ENCODE measurements at places on chromosomes 2 and 18. TPM values are rescaled to one million over a fixed set of nuclear protein-coding genes. Genes with fewer than 3 reads are reported as not detected.

Gene WDR35
- 16.7 TPM for total RNA-seq

Gene SH2D6
- 0.77 TPM for total RNA-seq

Gene DTNA
- 12.4 TPM for total RNA-seq

Gene SERPINB2
- not detected for total RNA-seq

Gene HSPD1
- total RNA-seq: 749 TPM

Gene RAB6C
- total RNA-seq: not detected

Gene PARD3B
- total RNA-seq: 5.1 TPM

Gene FBXO48
- total RNA-seq: 1.8 TPM

Gene FEV
- total RNA-seq: not detected

Gene LHCGR
- total RNA-seq: not detected

Gene PMS1
- 83.0 TPM for total RNA-seq

Gene RUFY4
- not detected for total RNA-seq

Gene RAB6D
- not detected for total RNA-seq

DNA sequence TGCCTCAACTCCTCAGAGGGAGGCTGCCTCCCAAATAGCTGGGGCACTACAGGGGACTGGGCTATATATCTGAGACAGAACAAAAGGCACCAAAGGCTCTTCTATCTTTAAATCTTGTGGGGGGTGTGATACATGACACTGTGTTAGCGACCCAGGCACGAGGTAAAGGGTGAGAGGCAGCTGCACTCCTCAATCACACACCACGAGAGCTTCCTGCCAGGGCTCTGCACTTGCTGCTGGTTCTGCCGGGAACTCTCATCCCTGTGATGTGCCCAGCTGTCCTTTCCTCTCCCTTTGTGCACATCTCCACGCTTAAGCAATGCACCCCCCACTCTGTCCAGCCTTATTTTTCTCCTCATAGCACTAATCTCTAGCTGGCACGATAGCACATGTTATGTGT lies 32.4 kb downstream of the NPC1 start:
- DNase-seq: peak; percentile 83

DNA sequence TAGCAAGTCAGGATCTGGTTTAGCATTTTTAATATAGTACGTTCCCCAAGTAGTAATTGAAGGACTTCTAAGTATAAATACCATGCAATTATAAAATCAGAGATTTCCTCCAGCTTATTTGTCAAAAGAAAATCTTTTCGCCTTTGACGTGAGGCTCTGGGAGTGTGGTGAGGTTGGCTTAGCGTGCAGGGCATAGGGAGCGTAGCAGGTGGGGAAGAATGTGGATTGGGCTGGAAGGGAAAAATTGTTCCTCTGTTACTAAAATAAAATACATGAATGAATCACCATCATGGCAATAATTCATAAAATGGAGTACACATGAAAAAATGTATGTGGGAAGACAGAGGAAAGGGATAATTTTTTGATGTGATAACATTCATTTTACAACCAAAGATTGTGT lies 5.4 kb upstream of the IL1RL2 start:
- DNase-seq: no peak

DNA sequence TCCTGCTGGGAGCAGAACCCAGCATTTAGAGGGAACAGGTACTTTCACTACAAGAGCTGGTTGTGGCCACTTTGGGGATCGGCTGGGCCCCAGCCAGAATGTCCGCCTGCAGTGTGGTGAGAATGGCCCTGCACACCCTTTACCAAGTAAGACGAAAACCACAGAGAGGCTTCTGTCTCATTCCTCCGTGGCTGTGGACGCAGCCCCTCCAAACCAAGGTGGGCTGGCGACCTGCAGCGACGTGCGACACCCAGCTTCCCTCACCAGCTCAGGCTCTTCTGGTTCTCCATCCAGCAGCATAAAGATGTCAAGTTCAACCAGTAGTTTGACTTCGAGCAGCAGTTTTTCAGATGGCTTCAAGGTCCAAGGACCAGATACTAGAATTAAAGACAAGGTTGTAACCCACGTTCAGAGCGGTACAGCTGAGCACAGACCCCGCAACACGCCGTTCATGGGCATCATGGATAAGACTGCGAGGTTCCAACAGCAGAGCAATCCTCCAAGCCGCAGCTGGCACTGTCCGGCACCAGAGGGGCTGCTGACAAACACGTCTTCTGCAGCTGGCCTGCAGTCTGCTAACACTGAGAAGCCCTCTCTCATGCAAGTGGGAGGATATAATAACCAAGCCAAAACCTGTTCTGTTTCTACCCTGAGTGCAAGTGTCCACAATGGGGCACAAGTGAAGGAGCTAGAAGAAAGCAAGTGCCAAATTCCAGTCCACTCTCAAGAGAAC lies 56.2 kb downstream of the WDSUB1 start:
- DNase-seq: no peak

GRCh38 chr2:224417361-224417729 lies 15.4 kb upstream of the FAM124B start:
- DNase-seq: no peak

- no peak for DNase-seq
Observed at GRCh38 chr18:23626451-23627279, 36.0 kb downstream of the ANKRD29 start.

DNA sequence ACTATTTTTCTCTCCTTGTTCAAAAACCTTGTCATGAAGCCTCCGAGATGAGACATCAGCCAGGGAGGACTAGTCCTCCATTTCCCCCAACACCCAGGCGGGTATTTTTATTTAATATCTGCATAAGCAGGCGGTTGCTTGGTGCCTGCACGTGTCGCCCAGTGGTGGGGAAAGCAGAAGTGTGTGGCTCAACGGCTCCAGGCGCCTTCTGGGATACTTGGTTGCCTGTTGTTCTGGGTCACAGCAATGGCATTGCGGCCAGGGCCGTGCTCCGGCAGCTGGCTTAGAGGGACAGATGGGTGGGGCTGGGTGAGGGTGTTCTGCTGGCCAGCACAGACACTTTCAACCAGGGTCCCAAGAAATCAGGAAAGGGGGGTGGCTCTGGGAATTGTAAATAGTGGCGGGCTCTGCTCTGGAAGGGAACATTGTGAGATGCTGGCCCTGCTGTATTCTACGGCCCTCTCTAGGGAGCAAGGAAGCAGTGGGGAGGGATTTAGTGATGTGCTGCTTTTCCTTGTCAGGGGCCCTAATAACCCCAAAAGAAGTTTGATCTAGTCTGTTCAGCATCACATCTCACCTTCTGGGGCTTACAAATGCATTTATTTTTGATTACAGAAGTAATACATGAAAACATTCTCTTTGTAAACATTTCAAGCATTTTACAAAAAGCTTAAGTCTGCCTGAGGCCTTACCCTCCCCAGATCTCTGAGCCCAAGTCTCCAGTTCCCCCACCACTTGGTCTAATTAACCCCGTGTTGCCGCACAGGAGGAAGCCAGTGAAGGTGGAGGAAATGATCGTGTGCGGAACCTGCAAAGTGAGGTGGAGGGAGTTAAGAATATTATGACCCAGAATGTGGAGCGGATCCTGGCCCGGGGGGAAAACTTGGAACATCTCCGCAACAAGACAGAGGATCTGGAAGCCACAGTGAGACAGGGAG lies 1.1 kb downstream of the VAMP8 start:
- peak; percentile 78 for DNase-seq

- DNase-seq: no peak
Observed at GRCh38 chr2:176398243-176399073, 129.2 kb downstream of the MTX2 start.

GRCh38 chr2:65300761-65301711 lies 73.4 kb downstream of the ACTR2 start:
- DNase-seq: peak; percentile 61

DNA sequence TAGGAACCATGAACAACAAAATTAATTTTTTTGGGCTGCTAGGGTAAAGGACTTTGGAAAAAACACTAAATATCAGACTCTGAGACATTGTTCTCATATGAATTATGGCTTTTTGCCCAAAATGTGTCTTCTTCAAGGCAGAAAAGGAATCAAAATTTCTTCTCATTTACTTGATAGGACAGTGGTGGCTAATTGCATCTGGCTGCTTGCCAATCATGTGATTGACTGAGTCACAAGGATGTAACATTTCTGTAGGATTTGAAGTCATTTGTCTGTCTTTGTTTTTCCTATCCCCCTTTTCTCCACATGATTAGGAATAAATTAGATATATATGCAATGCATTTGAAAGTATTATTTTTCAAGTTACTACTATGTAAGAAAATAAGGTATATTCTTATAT lies 130.2 kb downstream of the SLC4A10 start:
- DNase-seq: no peak

DNA sequence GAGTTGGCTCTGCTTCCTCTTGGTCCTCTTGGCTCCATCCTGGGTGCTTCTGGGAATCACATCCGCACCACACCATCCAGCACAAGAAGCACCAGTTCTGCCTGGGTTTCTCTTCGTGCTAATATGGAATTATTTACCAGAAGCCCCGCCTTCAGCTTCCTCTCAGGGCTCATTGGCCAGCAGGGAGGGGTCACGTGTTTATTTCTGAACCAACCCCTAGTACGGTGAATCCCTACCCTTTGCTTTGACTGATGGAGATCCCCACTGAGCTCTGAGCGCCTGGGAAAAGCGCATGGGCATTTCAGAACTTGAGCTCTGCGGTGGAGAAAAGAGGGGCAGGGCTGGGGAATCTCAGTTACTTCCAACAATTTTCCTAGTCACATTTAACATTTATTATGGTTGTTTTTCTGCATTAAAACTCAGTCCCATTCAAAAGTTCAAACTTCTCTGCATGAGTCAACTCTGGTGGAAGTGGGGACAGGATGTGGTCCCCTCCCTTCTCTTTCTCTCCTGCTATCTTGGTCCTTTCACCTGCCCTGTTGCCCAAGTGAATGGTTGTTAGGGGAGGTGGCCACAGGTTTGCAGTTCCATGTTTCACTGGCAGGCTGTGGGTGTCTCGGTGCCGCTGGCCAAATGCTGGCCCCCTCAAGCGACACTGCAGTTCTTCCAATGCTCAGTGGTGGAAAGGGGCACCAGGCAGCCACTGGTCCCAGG lies 76.4 kb upstream of the TTC39C start:
- no peak for DNase-seq

DNA sequence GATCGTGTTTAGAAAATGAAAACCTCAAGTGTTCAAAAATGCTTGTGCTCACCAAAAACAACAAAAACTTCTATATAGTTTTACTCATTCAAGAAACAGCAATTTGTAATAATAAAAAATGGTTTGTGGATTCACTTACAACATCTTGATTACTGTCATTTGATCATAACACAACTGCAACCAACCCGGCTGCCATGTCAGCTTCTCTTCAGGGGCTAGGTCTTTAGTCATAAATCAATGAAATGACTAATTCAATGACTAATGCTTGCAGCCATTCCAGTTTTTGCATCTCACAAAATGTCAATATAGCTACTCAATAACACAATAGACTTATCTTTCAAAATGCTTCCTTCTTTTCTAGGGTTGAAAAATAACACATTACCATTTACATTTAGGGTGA lies 128.0 kb downstream of the OLA1 start:
- DNase-seq: no peak

GRCh38 chr2:214185546-214185945 lies 225.3 kb upstream of the VWC2L start:
- no peak for DNase-seq

DNA sequence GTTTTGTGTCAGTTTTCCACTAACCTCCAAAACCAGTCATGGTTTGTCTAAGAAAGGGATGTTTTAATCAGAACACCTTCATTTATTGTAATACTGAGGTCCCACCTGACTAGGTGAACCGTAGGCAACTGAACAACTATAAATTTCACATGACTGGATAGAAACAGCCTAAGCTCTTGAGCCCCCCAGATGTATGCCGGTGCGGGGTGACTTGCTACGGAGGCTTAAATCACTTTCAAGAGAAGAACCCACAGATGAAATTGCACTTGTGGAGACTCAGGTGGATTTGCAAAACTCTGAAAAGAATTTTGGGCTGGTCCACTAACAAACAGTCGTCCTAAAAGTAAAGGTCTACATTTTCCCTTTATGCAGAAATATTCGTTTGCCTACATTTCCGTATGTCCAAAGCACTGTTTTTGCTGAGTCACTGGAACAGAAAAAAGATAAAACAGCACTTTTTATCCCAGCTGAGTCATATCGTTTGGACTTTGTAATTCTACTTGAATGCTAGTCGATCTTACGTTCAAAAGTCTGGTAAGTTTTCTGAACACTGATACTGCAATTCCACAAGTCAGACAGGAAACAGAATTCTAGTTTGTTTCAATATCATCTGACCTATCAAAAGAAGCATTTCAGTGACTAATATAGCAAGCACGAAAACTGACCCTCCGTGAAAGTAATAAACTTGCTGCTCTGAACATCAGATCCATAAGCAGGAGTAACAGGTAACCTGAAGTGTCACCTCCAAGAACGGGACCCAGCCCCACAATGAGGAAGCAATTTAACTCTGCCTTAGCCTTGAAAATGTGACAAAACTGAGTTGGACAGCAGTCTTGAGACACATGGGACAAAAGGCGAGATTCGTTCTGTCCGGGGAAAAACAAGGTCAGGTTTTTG lies 18.1 kb downstream of the ZNF516 start:
- no peak for DNase-seq

GRCh38 chr2:179124282-179124681 lies 74.3 kb upstream of the CCDC141 start:
- no peak for DNase-seq

- DNase-seq: no peak
Observed at GRCh38 chr2:112876971-112877361, 34.0 kb upstream of the IL37 start.

DNA sequence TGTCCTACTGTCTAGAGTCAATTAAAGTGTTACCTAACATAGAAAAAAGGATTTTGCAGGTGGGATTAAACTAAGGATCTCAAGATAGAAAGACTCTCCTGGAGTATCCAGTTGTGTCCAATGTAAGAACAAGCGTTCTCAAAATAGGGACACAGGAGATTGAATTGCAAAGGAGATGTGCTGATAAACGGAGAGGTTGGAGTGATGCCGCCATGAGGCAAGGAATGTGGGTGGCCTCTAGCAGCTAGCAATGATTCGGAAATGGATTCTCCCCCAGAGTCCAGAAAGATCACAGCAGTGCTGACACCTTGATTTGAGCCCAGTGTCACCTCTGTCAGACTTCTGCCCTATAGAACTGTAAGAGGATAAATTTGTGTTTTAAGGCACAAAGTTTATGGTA lies 24.1 kb upstream of the IL1RN start:
- DNase-seq: no peak

GRCh38 chr2:238102865-238103264 lies 2.7 kb downstream of the ESPNL start:
- DNase-seq: no peak

- DNase-seq: no peak
Observed at GRCh38 chr2:8424997-8425900, 256.6 kb upstream of the ID2 start.
